Astrocyte of the hippocampus (primary cell): ENCODE measurements at places on chromosomes 3 and 15.

DNA sequence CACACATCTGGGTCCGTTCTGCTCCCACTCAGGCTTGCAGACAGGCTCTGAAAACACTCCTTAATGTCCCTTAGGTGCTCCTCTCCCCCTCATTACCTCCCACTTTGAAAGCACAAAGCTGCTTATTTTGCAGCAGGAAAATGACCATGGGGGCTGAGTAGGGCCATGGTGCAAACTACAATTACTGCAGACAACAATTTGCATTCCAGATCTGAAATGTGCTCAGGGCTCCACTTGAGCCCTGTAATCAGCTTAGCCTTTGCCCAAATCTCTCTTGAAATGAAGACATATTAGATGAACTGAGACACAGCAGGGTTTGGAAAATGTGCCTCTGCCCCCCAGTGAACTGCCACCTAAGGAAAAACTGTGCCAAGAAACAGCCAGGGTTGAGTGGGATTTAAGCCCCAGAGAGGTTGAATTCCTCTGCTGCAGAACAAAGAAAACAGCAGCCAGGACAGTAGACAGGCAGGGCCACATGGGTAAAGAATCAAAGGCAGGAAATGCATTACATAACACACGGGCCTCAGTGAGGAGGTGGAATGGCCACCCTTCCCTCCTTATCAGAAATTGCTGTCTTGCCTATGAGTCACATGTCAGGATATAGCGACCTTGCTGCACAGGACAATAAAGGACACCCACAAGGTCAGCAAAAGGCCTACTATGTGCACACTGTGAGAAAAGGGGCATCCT is 126.8 kb upstream of the ARHGEF3 start:
- peak; percentile 45 for DNase-seq

GRCh38 chr3:158617982-158618875 is 26.1 kb upstream of the GFM1 start:
- DNase-seq, result no peak

DNA sequence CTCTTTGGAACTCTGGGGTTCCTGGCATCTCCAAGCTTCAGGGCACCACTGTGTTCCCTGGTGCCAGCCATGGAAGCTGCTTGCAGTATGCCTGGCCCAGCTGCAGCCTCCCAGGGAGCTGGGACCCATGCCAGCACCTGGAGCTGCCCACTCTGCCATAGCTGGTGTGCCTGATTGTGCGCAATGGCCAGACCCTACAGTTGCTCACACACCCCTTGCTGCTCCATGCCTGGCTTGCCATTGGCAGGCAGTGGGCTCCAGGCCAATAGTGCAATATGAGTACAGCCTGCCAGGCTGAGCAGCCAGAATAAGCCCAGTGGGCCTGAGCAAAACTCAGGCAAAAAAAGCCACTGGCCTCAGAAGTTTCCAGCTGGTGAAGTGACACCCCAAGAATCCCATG is 43.8 kb upstream of the LRRFIP2 start:
- DNase-seq, result no peak

DNA sequence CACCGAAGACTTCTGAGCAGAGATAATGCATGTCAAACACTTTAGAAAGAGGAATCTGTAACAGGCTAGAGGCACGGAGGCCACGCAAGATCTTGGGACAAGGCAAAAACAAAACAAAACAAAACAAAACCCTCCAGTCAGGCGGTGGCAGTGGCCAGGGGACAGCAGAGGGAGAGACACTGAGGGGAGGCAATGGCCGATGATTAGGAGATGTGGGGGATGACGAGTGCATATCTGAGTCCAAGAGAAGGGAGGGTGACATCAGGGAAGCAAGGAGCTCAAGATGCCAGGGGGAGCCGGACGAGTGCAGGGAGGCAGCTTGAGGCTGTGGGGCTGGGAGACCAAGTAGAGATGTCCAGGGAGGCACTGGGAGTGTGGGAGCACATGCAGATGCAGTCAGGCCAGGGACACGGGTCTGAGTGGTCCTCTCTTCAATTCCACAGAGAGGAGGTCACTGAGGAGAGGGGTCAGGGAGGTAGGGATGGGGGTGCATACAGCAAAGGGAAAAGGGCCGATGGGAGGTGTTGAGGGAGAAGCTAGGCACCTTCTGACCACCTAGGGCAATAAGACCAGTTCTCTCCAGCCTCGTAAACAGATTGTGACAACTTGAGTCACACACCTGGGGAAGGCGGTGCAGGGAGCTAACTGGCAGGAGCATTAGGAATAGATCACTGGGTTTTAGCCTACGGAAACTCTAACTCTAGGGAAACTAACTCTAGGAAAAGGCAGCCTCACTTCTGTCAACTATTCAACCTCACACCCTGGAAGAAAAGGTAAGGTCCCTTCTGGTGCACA is 29.6 kb downstream of the SLCO2A1 start:
- DNase-seq, result no peak

DNA sequence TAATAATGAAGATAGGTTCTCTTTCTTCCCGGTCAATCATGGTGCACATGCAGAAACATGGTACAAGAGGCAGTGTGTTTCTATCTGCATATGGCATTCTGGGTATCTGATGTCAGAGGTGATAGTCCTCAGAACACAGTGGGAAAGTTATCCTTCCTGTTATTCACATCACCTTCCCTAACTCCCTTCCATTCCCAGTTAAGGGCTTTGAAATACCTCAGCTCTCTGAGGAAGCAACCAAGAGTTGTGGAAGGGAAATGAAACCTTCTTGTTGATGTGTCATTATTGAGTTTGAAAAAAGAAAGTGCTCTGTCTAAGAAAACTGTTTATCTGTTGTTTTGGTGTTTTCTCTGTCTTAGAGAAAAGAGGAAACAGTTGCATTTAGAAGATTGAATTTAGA is 21.9 kb upstream of the P2RY13 start:
- DNase-seq, result no peak

DNA sequence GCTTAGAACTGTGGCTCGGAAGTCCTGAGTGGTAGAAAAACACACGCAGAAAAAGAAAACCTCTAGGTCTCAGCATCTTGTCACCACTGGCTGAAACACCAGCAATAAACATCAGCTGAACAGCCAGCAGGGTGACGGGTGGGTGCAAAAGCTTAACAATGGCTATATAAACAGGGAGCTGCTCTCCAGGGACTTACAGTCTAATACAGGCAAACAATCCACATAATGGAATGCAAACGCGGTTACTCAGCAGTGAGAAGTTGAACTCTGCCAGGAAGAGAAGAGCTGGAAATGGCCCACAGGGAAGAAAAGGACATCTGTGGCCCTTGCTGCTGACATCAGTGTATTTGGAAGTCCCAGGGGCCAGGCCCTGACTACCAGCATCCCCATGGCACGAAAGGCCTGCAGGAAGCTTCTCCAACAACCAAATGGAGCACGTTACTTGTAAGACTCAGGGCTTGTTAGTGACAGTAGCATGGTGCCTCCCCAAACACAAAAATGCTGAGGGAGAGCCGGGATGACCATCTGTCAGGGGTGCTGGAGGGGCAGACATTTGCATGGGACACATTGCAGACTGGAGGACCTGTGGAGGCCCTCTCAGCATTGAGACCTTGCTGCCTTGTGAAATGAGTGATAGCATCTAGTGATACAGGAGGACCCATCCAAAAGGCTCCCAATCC is 3.0 kb downstream of the HEG1 start:
- peak; percentile 86 for DNase-seq

DNA sequence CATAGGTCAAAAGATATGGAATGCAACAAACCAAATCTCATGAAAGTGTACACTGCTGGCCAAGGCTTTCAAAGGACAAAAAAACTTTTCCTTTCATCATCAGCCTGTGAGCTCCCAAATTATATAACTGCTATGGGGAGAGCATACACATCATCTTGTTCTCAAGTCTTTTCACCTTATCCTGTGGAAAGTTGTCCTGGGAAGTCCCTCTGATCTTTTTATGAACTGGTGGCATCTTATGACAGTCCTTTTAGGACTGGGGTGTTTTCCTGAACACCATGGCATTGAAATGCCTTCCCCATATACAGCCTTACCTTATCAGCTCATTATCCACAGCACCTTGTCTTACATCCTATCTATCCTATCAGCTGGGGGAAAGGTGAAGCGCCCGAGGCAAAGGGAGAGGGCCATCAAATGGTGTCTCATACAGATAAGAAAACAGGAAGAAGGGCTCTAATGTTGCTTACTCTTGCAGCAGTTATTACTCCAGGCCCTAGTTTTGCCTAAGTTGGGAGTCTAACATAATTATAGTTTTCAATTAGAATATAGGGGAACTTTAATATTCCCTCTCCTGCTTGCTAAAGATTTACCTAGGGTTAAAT is 61.5 kb upstream of the GOLIM4 start:
- DNase-seq, result no peak

- no peak for DNase-seq
Measured at GRCh38 chr3:49865198-49865784, 4.4 kb downstream of the CAMKV start.

- no peak for DNase-seq
Measured at GRCh38 chr3:190847436-190847835, 15.1 kb downstream of the GMNC start.
